ENCODE measurements at places on chromosomes 5 and 9.

DNA sequence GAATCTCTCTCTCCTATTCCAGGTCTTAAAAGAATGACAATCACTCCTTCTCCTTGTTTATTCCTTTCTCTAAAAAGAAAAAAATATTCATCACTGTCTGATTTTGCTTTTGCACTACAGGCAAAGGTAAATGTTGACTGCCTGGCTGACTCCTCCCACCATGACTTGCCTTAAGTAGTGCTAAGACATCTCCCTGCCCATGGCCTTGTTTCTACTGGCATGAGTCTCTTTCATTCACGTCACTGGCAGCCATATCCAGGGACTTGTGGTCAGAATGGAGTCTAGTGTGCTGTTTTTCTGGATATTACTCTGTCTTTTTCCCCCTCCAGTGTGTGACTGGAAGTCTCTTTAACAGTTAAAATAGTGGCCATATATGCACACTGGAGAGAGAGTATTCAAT, 522.9 kb upstream of the DAB2 start:
- DNase-seq: no peak

GRCh38 chr9:99807276-99807852, 14.3 kb upstream of the NR4A3 start:
- no peak for DNase-seq

- DNase-seq: no peak
These were observed 503.8 kb downstream of the IRX1 start for GRCh38 chr5:4099386-4099785.

DNA sequence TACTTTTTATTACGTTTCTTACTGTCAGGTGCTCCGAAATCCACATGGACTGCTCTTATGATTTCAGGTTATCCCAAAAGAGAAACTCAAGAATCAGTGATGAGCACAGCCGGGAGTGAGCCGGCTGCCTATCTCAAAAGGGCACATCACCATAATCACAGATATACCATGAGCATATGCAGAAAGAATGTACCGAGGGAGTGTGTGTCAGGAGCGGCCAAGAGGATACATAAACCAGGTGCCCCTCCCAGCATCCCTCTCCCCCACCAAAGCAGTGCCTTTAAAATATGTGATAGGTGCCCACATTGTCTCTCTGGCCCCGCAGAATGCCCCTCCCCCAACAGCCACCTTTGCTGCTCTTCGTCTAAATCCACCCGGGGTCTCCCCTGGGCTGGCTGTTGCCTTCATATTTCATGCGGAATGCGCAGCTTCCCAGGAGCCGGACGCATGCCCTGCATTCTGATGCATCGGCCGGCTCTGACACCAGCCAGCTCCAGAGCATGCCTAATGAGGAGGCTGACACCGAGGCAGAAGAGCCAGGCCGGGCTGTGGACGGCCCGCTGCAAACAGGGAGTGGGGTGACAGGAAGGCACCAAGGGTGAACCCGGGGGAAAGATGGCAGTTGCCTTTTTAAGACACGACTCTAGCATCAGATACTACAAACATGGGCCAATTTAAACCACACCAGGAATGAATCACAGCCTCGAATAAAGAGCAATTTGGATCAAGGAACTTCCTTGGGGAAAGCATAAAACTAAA, 652.3 kb downstream of the BNC2 start:
- no peak for DNase-seq

DNA sequence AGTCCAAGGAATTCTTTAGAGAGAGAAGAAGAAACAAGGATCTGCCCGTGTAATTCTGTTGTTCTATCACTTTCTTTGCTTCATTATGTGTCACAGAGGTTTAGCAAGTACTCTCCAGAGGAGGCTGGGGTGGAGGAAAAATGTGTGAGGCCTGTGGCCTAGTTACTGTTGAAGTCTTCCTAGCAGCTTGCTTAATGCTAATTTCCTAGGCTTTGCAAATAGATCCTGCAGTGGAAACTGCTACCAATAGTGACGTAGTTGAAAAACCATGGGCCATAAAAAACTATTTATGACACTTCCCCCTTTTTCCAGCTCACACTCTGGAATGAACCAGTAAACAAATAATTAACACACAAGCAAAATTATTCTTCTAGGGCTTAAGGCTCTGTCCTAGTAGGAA, 27.0 kb upstream of the C9orf72 start:
- no peak for DNase-seq

DNA sequence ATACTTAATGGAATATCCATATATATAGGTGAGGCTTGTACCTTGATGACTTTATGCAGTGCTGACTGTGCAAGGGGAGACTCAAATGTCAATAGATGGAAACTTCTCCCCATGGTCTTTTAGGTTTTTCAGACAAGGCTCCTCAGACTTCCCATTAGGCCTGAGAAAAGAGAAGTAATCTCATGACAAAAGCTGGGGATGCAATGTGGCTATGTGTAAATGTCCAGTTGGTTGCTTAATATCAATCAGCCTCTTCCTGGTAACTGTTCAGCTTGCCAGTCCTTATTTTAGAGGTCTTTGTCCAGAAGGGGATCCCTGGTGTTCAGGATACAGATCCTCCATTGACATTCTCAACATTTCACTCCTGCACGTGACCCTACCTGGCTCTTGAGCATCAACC, 621.1 kb upstream of the CDH18 start:
- DNase-seq: no peak

GRCh38 chr5:153461341-153461740, 29.1 kb upstream of the GRIA1 start:
- no peak for DNase-seq

DNA sequence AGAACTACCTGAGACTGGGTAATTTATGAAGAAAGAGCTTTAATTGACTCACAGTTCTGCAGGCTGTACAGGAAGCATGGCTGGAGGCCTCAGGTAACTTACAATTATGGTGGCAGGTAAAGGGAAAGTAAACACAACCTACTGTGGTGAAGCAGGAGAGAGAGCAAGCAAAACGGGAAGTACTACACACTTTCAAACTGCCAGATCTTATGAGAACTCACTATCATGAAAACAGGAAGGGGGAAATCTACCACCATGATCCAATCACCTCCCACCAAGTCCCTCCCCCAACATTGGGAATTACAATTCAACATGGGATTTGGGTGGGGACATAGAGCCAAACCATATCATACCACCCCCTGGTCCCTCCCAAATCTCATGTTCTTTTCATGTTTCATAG, 58.7 kb upstream of the GPR151 start:
- DNase-seq: no peak

DNA sequence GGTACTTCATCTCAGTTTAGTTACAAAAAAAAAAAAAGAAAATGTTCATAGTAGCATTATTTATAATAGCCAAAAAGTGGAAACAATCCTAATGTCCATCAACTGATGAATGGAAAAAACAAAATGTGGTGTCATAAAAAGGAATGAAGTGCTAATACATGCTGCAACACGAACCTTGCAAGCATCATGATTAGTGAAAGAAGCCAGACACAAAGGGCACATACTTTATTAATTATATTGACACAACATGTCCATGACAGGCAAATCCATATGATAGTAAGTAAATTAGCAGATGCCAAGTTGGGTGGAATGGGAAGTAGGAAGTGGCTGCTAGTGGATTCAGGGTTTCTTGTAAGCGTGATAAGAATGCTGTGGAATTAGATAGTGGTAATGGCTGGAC, 54.2 kb downstream of the PCDHGC5 start:
- DNase-seq: no peak

- DNase-seq: no peak
These were observed 105.7 kb upstream of the RAPGEF1 start for GRCh38 chr9:131845305-131846298.

DNA sequence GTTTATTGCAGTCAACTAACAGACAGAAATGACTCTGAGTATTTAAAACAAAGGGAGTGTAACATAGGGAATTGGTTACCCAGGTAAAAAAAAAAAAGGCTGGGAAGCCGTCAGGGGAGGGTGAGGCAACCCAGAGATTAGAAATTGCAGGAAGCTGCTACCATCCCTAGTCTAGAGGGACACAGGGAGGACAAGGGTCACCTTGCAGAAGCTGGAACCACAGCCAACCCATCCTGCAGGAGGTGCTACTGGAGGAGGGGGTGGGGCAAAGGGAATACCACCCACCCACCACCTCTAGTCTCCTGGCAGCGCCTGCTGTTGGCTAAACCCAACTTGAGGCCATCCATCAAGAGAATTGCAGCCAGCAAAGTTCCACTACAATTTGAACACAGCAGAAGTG, 6.5 kb downstream of the CAST start:
- no peak for DNase-seq

- DNase-seq: no peak
These were observed at the start of the genes BHMT2 and DMGDH for GRCh38 chr5:79069488-79070349. TSS of gene BHMT2 (plus strand) at chr5:79069767. CDS start at chr5:79069783, 16 bp downstream. TSS of gene DMGDH (minus strand) at chr5:79069674. CDS start at chr5:79069620, 54 bp downstream.

DNA sequence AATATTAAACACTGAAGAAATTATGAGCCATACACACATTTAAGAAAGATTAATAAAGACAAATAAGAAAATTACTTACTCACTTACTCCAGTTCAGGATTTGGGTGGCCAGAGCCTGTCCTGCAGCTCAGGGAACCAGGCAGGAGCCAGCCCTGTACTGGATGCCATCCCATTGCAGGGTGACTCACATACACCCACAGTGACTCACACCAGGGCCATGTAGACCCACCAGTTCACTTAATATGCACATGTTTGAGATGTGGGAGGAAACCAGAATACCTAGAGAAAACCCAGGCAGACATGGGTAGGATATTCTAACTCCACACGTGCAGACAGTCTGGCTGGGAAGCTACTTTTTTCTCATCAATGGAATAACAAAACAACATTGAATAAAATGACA, 49.6 kb upstream of the ADRB2 start:
- DNase-seq: no peak

GRCh38 chr5:75265731-75266130, 29.1 kb upstream of the ANKRD31 start:
- DNase-seq: no peak

DNA sequence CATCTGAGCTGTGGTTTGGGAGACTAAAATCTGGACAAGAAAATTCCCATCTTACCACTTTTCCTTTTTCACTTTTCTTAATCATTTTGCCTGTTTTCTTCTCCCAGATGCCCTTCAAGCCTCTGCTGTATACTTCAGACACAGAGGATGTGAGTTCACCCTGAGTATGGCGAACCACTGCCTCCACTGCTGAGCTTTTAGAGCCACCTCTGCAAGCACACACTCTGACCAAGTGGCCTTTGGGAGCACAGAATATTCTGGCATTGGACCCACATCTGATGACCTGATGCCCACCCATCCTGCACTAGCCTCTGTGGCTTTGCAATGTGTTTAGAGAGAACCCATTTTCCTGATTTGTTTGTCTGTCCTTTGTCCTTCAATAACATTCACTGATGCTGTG, 32.5 kb downstream of the TERT start:
- DNase-seq: no peak

DNA sequence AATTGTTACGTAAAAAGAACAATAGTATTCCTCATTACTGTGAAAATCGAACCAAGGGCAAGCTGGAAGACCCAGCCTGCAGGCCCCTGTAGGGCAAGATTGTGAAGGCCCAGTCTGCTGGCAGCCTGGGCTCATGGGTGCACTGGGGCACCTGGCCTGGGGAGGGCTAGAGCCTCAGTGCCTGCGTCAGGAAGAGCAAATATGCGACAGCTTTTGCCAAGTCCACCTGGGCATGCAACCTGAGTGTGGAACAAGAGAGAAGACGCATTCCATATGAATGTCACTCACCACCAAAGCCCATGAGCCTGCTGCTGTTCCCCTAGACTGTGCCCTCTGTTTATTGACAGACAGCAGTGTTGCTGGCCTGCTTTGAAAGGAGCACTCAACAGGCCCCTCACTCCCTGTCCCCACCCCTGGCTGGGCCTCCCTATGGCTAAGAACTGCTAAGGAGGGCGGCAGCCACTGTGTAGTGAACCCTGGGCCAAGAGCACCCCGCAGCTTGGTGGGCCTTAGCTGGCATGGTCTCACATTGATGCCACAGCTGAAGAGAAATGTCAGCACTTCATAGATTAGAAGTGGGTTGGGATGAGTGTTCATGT, 28.2 kb downstream of the PSD2 start:
- DNase-seq: no peak

GRCh38 chr5:131460133-131460532, 174.9 kb downstream of the RAPGEF6 start:
- DNase-seq: no peak

DNA sequence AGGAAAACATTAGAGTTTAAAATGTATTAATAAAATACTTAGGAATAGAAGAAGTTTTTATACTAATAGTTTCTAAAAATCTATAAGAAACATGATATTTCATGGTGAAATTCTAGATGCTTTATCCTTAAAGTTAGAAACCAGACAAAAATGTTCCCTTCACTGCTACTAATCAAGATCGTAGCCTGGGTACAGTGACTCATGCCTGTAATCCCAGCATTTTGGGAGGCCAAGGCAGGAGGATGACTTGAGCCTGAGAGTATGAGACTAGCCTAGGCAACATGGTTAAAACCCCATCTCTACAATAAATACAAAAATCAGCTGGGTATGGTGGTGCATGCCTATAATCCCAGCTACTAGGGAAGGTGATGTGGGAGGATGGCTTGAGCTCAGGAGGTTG, 30.4 kb upstream of the KLF9 start:
- DNase-seq: no peak

GRCh38 chr5:169062690-169063089, 238.2 kb downstream of the SLIT3 start:
- DNase-seq: no peak

- DNase-seq: no peak
These were observed 40.0 kb upstream of the DMRT1 start for GRCh38 chr9:801399-802071.

DNA sequence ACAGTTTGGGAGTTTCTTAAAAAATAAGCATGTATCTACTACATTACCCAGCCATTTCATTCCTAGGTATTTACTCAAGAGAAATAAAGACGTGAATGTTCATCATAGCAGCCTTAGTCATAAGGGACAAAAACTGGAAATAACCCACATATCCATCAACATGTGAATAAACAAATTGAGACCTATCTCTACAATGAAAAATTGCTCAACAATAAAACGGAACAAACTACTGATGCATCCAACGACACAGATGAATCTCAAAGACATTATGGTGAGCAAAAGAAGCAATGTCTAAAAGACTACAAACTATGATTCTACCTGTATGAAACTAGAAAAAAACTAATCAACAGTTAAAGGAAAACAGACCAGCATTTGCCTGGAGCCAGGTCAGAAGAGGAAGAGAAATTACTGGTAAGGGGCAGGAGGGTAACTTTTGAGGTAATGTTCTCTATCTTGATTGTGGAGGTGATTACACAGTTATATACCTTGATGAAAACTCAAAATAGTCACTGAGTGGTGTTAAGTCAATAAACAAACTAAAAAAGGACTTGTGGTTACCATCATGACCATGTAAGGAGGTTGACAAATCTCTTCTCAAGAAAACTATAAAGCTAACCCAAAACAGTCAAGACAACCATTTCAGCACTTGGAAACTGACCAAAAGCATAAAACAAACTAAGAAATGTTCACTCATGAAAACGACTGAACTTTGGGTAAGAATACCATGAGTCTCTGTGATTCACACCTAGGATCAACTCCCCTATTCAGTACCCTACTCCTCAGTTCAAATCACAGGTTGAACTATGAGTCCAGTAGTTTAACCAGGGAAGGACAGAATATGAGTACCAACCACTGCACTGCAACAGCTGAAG, 10.4 kb downstream of the UIMC1 start:
- no peak for DNase-seq
